ENCODE measurements at places on chromosomes 1 and 21.
A peak's percentile ranks its signal among the peaks of the same experiment; 100 is the strongest.

GRCh38 chr21:41610042-41610839 lies 102.3 kb upstream of the TMPRSS2 start:
- peak; percentile 64 for DNase-seq
- no peak overlapping the region for H3K4me3 ChIP-seq
- H3K27ac ChIP-seq, result no peak overlapping the region
- peaks cover 4% of the 10 kb centered on the region for H3K4me1 ChIP-seq
- H3K27me3 ChIP-seq, result no peaks in the 10 kb centered on the region
- H3K36me3 ChIP-seq, result no peaks in the 10 kb centered on the region

DNA sequence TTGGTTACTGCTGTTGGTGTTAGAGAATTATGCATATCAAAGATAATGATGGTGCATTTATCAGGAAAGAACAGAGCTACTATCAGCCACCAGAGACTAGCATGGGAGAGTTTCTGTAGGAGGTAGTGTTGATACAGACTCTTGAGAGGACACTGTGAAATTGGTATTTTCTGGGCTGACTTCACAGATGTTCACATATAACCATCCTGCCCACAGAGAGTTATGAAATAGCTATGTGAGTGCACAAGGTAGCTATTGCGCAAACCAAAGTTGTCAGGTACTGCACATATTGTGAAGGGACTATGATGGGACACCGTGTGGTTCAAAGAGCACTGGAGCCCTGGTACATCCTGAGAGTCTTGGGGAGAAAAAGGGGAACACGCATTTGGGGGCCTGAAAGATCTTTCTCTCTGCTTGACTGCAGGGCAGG lies 1.4 kb upstream of the TLCD4 start:
- DNase-seq, result no peak
- no peak overlapping the region for H3K27ac ChIP-seq
- H3K4me3 ChIP-seq, result no peak overlapping the region

GRCh38 chr1:111758373-111758772 lies 2.7 kb downstream of the DDX20 start:
- H3K27ac ChIP-seq, result no peak overlapping the region
- 0 out of 2 replicates have a peak, but pooled peaks cover 1% of the 10 kb centered on the region for H3K4me1 ChIP-seq
- peaks cover 4% of the 10 kb centered on the region for H3K36me3 ChIP-seq
- DNase-seq, result no peak
- H3K27me3 ChIP-seq, result no peaks in the 10 kb centered on the region
- H3K4me3 ChIP-seq, result no peak overlapping the region

- H3K36me3 ChIP-seq, result peaks cover 6% of the 10 kb centered on the region
- H3K27me3 ChIP-seq, result no peaks in the 10 kb centered on the region
- H3K4me1 ChIP-seq, result no peaks in the 10 kb centered on the region
- no peak overlapping the region for H3K27ac ChIP-seq
- no peak overlapping the region for H3K4me3 ChIP-seq
Observed at GRCh38 chr1:153805042-153805745, 30.0 kb downstream of the SLC27A3 start.

DNA sequence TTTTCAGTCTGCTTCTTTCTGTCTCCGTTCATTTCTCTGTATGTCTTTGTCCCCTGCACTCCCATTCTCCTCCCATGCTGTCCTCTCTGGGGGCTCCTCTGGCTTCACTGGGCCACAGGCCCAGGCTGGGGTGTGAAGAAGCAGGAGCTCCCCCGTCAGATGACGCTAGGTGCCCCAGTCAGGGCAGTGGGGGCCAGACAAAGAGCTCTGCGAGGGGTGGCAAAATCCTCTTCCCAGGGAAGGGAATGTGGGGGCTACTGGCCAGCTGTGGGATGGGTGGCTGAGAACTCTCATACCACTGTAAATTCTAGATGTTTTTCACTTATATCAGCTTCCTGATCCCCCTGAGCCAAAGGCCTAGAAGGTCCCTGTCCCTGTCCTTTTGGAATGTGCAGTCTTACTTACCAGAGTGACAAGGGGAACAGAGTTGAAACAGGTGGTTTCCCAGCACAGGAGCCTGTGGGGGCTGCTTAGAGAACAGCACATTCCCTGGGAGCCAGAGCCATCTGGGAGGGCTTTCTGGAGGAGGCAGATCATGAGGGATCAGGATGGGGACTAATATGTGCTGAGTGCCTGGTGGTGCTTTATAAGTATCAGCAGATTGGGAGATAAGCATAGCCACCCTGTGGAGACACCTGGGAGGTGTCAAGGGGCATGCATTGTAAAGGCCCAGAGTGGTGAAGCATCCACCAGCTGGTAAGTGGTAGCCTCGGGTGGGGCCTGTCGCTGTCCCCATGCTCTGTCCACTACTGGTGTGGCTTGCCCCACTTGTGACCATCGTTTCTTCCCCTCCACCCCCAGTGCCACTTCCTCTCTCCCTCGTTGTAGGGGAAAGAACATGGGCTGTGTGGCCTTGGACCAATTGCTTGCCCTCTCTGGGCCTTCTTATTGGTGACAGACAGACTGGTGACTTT lies 10.1 kb upstream of the PADI1 start:
- DNase-seq, result no peak
- 0 out of 2 replicates have a peak, but pooled peaks cover 1% of the 10 kb centered on the region for H3K4me1 ChIP-seq
- H3K27ac ChIP-seq, result no peak overlapping the region
- H3K36me3 ChIP-seq, result no peaks in the 10 kb centered on the region

- H3K27me3 ChIP-seq, result no peaks in the 10 kb centered on the region
- no peaks in the 10 kb centered on the region for H3K36me3 ChIP-seq
- no peak overlapping the region for H3K4me3 ChIP-seq
- no peaks in the 10 kb centered on the region for H3K4me1 ChIP-seq
- no peak for DNase-seq
- no peak overlapping the region for H3K27ac ChIP-seq
Observed at GRCh38 chr1:154812877-154813276, 57.2 kb downstream of the KCNN3 start.

DNA sequence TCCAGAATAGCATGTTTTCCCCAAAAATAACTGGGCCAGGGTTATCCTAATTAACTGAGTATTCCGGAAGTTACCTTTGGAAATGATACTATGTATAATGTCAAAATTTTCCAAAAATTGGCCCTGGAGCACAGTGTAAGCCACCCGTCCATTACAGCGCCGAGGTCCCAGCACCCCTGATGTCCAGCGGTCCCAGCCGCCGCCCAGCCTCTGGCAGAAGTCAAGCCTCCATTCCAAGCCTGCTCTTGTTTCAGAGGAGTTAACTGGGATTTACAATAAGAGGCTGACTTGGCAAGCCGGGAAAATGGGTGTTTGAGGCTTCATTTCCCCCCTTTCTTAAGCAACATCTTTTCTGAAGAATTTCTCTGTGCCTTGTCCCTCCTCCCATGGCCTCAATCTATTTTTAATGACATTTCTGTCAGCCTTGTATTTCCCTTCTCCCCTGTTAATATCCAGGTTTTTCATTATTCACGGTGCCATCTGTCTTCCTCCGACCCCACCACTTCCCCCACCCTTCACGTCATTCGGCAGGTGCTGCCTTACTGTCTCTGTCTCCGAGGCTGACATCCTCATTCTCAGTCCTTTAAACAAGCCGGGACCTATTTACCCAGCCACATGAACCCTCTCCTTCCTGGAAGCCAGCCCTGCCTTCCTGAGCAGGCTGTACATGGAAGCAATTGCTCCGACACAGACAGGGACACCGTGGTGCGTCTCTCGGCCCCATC lies 490.9 kb downstream of the NPHP4 start:
- H3K27me3 ChIP-seq, result no peaks in the 10 kb centered on the region
- no peak overlapping the region for H3K4me3 ChIP-seq
- H3K4me1 ChIP-seq, result no peaks in the 10 kb centered on the region
- H3K27ac ChIP-seq, result no peak overlapping the region
- no peaks in the 10 kb centered on the region for H3K36me3 ChIP-seq

DNA sequence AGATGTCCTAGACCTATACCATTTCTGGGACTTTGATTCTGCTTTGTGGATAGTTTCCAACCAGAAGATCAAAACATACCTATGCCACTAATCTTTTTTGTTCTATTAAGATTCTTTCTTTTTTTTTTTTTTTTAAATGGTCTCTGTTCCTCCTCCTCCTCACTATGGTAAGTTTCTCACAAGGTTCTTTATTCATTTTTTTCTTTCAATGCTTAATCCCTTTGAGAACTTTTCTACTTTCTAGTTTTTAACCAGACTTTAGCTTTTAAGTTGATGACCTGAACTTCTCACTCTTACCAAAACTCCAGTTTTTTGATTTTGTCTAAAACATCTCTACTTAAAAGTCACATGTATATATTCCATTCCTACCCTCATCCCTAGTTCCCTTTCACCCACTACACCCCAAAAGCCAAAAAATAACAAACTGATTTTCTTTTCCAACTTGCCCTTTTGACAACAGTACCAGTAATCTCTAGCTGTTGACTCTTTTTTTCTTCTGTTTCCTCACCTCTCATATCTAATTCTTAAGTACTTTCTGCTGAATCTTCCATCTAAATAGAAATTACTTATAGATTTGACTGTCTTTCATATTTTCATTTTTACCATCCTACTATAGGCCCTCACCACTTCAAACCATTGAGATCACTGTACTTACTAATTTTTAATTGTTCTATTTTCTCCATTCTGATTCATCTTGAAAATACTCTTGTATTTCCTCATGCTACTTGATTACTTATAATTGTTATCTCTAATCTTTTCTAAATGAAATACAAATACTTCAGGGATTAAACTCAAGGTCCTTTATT lies 6.1 kb downstream of the CEPT1 start:
- peaks cover 5% of the 10 kb centered on the region for H3K36me3 ChIP-seq
- no peaks in the 10 kb centered on the region for H3K27me3 ChIP-seq
- H3K4me3 ChIP-seq, result no peak overlapping the region
- DNase-seq, result no peak

DNA sequence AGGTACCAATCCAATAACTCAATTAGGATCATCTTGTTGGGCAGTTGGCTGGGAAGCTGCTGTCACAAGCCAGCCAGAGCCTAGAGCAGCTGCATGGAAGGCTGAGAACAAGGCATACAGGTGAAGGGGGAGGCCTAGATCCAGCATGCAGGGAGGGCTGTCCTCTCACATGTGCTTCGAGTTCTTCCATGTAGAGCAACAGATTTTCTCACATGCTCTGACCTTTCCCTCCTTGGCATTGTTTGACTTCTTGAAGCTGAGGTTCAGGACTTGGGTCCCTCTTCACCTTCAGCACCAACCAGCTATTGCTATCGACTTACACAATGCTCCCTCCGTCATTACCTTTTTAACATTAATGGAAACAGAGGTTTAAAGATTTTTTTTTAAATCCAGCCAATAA lies 257.7 kb downstream of the ATG4C start:
- no peak overlapping the region for H3K4me3 ChIP-seq
- no peak overlapping the region for H3K27ac ChIP-seq
- no peaks in the 10 kb centered on the region for H3K36me3 ChIP-seq
- DNase-seq, result no peak
- no peaks in the 10 kb centered on the region for H3K27me3 ChIP-seq
- no peaks in the 10 kb centered on the region for H3K4me1 ChIP-seq

GRCh38 chr1:237932816-237933215 lies 42.1 kb upstream of the ZP4 start:
- H3K36me3 ChIP-seq, result no peaks in the 10 kb centered on the region
- no peaks in the 10 kb centered on the region for H3K27me3 ChIP-seq
- H3K4me3 ChIP-seq, result no peak overlapping the region
- H3K27ac ChIP-seq, result no peak overlapping the region
- H3K4me1 ChIP-seq, result no peaks in the 10 kb centered on the region

- no peaks in the 10 kb centered on the region for H3K4me1 ChIP-seq
- H3K36me3 ChIP-seq, result no peaks in the 10 kb centered on the region
- H3K27me3 ChIP-seq, result no peaks in the 10 kb centered on the region
Observed at GRCh38 chr1:171185091-171185490, at the start of gene FMO2. FMO2 (plus strand) TSS chr1:171185300; CDS start chr1:171185714, 414 bp downstream.

DNA sequence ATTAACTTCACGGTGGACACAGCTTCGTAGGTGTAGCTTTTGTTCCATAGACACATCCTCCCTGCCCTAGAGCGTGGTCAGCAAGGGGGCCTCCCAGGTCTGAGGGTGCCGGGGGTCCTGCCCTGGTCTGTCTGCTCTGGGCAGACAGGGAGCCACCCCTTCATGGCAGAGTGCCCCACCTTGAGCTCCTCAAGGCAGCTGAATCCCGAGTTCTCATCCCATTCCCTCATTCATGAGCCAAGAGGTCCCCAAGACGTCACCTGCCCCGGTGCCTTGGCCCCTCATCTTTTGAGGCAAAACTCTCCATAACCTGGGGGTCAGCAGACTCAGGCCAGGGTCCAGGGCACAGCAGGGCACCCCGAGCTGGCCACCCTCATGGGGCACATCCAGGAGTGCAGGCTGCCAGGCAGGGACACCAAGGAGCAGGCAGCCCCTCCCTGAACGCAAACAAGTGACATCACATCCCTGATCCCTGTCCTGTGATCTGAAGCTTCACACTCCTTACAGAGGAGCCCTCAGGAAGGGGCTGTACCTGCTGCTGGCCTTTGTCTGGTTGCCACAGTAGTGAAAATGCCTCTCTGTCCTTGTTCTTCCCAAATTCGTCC lies 23.3 kb downstream of the UBASH3A start:
- no peak overlapping the region for H3K4me3 ChIP-seq
- no peak overlapping the region for H3K27ac ChIP-seq
- no peak for DNase-seq
- H3K27me3 ChIP-seq, result no peaks in the 10 kb centered on the region
- no peaks in the 10 kb centered on the region for H3K4me1 ChIP-seq
